Uterus (tissue), 4 donors: ENCODE measurements at places on chromosomes 5 and 9. TPM values are rescaled to one million over a fixed set of nuclear protein-coding genes. Genes with fewer than 3 reads are reported as not detected.

DNA sequence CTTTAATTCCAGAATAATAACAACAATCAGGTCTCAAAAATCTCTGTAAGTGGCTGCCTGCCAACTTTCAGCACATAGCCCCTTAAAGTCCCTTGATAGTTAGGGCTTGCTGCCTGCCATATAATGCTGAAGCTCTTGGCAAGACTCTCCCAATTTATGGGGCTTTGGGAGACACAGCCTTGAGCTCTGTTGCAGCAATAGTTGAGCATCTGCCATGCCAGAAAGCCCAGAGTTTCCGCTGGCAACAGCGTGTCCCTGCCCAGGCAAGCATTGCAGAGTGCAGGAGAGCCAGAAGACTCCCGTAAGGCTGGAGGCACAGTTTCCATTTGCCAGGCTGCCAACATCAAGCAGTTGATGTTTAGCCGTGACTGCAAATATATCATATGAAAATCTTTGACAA is 678.5 kb upstream of the NUDT12 start:
- H3K4me3 ChIP-seq, result no peak overlapping the region
- DNase-seq, result no peak
- H3K27ac ChIP-seq, result no peak overlapping the region
- H3K4me1 ChIP-seq, result no peaks in the 10 kb centered on the region
- no peaks in the 10 kb centered on the region for H3K36me3 ChIP-seq

GRCh38 chr9:110129425-110129824 is 78.5 kb downstream of the C9orf152 start:
- peaks cover 8% of the 10 kb centered on the region for H3K4me1 ChIP-seq
- H3K4me3 ChIP-seq, result no peak overlapping the region
- peak overlapping the region; percentile 95 for H3K27ac ChIP-seq
- H3K27me3 ChIP-seq, result no peaks in the 10 kb centered on the region
- no peak for DNase-seq

DNA sequence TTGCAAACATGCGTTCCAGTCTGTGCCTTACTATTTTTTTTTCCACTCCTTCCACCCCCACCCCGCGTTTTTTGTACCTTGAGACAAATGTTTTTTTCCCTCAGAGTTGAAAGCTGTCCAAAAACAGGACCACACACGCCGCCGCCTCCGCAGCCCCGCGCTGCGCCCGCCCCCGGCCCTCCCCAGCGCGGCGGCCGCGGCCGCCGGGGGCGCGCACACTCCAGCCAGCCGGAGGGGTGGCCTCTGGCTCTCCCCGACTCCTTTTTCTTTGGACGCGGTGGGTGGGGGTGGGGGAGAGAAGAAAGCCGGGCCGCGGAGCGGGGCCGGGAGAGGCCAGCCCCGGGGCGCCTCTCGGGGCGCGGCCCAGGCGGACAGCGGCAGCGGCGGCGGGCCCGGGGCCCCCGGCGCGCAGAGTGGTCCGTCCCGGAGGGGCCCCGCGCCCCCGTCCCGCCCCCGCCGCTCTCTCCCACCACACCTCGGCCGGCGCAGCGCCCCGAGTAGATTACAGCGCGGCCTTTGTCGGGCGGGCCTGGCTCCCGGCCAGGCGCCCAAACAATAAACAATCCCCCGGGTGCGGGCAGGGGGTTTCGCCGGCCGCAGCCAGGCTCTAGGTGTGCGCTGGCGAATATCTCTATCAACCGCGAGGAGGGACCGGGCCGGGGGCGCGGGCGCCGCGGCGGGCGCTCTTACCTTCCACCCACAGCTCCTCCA is 10.9 kb downstream of the PTCH1 start:
- no peaks in the 10 kb centered on the region for H3K36me3 ChIP-seq
- DNase-seq, result peak; percentile 67
- H3K27me3 ChIP-seq, result no peaks in the 10 kb centered on the region
- peak overlapping the region; percentile 95 for H3K27ac ChIP-seq

The OR1L8 gene
- total RNA-seq, result not detected
